ENCODE measurements at places on chromosomes 1 and 21.

DNA sequence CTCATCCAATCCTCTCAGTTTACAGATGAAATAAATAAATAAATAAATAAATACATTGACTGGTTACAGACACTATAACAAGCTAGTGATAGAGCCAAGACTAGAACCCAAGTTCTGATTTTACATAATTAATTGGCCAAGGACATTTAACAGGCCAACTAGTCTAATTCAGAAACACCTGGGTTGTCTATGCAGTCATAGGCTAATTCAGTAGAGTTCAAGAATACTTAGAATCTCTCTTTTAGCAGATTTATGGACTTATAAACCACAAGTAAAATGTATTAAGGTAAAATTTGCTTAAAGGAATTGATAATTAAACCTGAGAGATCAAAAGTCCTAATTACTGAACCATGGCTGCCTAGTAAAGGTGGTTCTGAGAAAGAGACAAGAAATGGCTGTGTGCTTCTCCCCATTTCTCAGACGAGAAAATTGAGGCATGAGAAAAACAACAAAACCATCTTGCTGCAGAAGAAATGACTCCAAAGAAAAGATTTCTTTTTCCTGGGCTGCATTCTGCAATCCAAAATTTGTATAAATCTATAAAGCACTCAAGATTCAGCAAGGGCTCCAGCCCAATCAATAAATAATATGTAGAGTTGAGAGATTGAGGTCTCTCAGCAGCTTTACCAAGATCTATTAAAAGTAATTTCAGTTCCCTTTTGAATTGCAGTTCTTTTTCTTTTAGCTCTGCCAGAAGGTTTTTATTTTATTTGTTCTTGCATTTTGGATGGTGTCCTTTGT, 98.3 kb downstream of the DUSP10 start:
- no peak for DNase-seq

DNA sequence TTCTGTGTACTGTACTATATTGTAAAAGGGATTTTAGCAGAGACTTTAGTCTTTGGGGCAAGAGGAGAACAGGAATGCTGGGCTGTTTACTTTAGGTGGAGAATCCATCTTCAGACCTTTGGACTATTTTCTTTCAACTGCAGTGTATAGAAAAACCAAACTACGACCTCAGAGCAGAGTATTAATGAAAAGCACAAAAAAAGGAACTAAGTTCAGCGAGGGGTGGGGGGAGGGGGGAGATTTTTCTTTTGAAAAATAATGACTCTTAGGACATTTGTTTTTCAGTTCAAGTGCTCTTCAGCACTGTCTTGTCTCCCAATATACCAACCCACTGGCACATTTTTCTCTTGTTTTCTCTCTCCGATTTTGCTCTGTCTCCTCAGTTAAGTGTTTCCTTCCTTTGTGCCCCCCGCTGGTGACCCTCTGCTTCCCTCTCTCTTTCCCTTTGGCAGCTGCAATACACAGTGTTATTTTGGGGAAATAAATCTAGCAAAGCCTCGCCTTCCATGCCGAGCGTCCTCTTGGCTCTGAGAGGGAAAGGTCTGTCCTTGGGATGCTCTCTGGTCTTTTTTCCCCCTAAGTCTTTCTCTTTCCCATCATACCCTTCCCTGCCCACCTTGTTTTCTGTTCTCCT, 44.8 kb downstream of the ACP6 start:
- no peak for DNase-seq

GRCh38 chr1:214316593-214316992, 35.6 kb downstream of the SMYD2 start:
- no peak for DNase-seq

DNA sequence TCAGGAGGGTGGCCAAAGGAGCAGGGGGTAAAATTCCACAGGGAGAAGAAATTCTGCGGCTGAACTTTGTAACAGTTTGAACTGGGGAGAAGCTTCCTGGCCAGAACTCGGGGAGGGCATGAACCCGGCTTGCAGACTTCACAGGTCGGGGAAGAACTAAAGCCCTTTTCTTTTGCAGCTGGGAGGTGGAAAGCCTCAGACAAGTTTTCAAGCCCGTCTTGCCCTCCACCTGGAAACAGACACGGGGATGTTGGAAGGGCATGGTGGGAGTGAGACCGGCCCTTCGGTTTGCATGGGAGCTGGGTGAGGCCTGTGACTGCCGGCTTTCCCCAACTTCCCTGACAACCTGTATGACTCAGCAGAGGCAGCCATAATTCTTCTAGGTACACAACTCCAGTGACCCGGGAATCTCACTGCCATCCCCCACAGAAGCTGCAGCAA, 11.3 kb downstream of the THEM4 start:
- DNase-seq: no peak

GRCh38 chr1:39960431-39960958, 5.5 kb downstream of the MFSD2A start:
- peak; percentile 47 for DNase-seq

DNA sequence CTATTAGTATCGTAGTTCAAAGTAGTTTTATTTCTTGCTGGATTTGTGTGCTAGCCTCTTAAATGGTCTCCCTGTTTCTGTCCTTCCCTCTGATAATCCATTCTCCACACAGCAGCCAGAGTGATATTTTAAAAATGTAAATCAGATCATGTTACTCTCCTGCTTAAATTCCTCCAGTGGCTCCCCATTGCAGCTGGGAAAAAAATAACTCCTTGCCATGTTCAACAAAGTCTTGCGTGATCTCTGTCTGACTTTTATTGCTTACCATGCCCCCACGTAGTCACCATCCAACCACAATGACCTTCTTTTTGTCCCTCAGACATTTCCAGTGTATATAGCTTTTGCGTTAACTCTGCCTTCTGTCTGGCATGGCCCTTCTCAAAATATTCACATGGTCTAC, 178.8 kb downstream of the FGGY start:
- no peak for DNase-seq

DNA sequence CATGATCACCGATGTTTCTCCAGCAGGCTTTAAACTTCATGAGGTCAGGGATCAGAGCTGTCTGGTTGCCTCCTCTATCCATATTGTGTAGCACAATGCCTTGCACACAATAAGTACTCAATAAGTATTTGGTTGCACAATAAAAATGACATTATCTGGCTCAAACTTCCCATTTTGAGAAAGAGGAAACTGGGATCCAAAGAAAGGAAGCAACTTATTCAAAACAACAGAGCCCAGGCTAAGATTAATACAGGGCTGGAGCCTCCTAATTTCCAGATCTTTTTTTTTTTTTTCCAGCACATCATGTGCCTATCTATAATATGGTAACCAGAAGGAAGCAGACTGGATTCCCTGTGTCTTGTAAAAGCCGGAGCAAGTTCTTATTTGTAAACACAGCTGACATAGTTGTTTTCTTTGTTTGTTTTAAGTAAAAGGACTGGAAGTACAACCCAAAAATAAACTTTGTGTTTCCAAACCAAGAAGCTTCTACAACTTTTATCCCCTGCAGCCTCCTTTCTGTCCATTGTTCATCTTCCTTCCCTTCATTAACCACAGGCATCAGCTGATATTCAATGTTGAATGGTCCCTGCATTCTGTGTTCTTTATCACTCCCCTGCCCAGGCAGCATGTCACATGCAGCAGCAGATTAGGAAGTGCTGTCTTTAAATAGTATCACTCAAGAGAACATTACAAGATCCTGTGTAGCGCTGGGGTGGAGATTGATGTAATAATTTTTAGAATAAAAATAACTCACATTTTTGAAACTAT, 71.2 kb upstream of the HOOK1 start:
- DNase-seq: no peak

DNA sequence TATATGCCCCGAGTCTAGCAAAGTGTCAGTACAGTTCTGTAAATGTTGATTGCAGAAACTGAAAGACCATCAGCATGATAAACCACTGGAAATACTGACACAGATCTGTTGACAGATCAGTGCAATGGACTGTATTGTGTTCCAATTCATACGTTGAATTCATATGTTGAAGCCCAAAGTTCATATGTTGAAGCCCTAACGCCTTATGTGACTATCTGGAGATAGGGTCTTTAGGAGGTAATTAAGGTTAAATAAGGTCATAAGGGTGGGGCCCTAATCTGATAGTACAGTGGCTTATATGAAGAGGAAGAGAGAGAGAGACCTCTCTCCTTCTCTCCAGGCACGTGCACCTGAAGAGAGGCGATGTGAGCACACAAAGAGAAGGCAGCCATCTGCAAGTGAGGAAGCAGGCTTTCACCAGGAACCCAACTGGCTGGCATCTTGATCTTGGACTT, 144.7 kb downstream of the MRPL39 start:
- no peak for DNase-seq

DNA sequence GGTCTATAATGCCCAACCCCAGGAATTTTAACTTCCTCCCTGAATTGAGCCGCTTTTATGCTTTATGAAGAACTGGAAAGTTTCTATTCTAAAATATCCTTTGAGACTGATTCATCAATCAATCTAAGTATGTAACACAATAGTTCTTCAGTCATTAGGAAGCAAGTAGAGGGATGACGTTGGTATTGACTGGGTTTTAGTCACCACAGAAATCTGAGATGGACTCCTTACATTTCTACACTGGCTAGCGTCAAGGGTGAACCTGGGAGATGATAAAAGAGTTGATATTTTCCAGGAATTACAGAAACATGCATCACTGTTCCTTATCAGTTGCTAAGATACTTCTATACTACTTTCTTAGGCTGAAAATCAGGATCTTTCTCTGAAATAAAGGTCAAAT, 308.0 kb downstream of the HMCN1 start:
- DNase-seq: no peak

- DNase-seq: peak; percentile 68
Observed at GRCh38 chr1:240691909-240692705, 80.2 kb upstream of the GREM2 start.

DNA sequence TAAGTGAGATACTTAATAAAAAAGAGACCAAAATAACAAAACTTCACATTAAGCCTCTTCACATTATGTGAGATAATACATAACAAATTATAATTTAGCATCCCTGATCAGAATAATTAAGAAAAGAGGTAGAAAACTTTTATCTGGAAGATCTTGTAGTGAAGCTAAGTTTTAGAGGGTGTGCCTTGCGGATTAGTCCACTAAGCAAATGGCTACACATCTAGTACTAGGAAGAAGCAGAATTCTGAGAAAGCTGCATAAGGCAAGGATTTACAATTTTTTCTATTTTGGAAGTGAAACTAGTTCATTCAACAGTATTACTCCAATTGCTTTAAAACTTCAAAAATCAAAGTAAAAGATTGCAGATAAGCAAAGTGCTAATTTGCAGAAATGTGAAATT, 3.5 kb downstream of the YOD1 start:
- DNase-seq: no peak

- DNase-seq: peak; percentile 34
Observed at GRCh38 chr1:148388260-148389026, 94.7 kb downstream of the PPIAL4G start.

DNA sequence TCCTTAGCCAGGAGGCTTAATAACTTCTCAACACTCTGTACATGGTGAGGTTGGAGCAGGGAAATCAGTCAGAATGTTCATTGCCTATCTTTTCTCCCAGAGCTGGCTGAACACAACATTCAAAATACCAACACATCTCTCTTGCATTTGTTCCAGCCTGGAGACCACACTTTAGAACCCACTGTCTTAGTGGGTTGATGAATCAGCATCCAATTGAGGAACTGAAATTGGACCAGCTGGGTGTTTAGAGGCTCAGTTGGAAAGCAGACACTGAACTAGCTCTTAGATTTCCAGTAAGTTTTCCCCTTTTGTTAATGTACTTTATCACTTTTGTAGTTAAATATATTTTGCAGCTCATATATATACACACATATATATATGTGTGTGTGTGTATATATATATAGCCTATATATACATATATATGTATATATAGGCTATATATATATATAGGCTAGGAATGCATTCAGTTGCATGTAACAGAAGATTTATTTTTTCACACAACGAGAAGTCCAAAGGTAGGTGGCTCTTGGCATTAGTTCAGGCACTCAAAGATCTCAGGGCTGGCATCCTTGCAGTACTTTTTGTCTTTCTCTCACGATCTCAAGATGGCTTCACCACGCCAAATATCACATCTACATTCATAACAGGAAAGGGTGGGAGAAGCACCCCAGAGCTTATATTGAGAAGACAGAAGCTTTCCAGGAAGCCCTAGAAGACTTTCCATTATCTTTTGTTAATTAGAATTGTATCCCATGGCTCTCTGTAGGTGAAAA, 35.0 kb upstream of the HUNK start:
- DNase-seq: no peak

DNA sequence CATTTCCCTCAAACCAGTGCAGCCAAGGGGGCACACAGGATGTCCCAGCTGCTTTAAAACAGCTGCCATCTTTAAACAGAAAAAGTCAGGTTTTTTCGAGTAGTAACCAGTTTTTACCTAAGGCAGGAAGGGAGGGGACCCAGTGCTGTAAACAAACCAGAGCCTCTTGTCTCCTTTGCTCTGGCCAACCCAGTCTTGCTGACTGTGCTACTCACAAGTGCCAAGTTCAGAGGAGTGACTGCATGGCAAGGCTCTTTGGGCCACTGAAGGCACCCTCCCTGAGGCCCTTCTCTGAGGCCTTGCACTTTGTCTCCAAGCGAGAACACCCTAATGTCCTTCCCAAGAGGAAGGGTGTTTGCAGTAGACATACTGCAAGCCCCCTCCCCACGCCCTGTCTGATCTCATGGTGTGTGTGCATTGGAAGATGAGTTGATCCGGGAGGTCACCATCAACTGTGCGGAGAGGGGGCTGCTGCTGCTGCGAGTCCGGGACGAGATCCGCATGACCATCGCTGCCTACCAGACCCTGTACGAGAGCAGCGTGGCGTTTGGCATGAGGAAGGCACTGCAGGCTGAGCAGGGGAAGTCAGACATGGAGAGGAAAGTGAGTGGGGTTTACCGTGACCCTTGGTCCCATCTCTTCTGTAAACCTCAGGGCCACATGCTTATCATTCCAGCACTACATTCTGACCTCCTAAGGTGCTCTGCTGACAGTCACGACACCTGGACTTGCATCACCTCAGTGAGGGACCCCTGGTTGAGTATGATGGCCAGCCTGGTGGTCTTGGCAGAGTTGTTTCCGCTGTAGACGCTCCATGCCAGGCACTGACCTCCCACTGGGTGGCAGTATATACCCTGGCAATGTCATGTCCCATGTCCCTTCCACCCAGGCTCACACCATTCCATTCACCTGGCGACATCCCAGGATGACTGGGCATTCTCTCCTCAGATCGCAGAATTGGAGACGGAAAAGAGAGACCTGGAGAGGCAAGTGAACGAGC, 4.7 kb downstream of the DNALI1 start:
- DNase-seq: peak; percentile 20

DNA sequence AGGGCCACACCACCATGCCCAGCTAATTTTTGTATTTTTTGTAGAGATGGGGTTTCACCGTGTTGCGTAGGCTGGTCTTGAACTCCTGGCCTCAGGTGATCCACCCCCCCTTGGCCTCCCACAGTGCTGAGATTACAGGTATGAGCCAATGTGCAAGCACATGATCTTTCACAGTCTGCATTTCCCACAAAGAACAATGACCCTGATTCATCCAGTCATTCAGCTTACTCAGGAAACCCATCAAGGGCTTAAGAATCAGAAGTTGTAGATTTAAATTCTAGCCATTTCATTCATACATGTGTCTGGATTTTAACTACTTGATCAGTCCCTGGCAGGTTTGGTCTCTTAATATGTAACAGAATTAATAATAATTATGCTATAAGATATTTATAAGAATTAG, 2065.7 kb downstream of the MRPL39 start:
- no peak for DNase-seq

Data from NCI-H524 (cell line).